Stimulated activated CD4-positive, alpha-beta T cell treated with anti-CD3 and anti-CD28 coated beads, TNF-alpha, amount 100 ng/mL, for 48 hours (primary cell): ENCODE measurements at places on chromosomes 3 and 15.

- DNase-seq = no peak
These were observed 34.8 kb downstream of the CHRD start for GRCh38 chr3:184414418-184415202.

GRCh38 chr15:32642667-32643435 lies 1.3 kb downstream of the SCG5 start:
- DNase-seq = no peak

DNA sequence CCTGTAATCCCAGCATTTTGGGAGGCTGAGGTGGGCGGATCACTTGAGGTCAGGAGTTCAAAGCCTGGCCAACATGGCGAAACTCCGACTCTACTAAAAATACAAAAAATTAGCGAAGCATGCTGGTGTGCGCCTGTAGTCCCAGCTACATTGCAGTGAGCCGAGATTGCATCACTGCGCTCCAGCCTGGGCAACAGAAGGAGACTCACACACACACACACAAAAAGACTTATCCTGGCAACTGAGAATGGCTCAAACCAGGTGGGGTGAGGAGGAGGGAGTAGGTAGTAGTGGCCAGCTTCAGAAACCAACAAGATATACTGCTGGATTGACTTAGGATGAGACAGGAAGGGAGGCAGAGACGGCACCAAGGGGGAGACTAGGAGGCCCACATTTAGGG lies 53.4 kb upstream of the APEH start:
- DNase-seq = no peak

GRCh38 chr15:27965546-27965945 lies 133.6 kb downstream of the OCA2 start:
- no peak for DNase-seq

DNA sequence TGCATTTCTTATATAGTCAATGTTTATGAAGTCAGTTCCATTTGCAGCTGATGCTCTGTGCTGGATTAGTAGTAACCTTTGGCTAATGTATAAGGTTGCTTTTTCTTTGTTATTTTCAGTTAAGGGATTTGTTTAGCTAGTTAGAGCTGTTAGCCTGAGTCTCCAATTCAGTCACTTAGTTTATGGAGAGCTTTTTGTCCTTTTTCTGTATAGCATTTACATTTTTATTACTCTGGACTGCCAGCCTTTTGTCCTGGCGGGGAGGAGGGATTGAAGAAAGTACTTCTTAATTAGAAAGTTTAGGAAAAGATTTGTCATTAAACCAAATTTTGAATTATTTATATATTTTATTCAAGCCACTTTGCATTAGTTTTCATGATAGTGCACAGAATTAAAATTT lies 52.0 kb downstream of the DNAJC13 start:
- no peak for DNase-seq

DNA sequence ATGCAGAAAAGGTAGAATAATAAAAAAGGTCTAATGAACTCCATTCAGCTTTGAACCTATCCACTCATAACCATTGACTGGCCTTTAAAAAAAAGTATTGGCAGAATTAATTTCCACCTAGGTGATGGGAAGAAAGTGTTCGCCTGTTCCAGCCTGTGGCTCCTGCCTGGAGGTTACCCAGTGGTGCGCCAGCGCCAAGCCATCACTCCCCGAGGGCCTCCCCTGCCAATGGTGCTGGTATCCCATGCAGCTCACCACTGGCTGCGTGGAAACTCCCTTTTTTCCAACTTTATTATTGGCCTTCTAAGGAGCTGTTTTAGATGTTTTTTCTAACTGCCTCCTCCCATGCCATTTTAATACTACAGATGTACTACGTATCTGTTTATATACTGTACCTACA lies 29.4 kb downstream of the NIPA2 start:
- no peak for DNase-seq

DNA sequence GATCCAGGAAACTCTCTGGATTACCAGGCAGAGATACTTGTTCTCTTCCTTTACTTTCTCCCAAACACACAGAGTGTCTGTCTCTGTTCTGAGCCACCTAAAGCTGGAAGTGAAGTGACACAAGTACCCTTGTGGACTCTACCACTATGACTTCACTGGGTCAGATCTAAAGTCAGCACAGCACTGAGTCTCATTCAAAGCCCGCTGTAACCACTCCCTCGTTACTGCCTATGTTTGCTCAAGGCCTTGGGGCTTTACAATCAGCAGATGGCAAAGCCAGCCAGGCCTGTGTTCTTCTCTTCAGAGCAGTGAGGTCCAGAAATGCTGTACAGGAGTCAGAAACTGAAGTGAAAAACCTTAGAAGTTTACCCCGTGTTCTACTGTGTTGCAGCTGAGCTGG lies 588.3 kb upstream of the SEMA6D start:
- DNase-seq = no peak

- DNase-seq = no peak
These were observed 14.4 kb downstream of the ARHGEF3 start for GRCh38 chr3:56787258-56787775.

DNA sequence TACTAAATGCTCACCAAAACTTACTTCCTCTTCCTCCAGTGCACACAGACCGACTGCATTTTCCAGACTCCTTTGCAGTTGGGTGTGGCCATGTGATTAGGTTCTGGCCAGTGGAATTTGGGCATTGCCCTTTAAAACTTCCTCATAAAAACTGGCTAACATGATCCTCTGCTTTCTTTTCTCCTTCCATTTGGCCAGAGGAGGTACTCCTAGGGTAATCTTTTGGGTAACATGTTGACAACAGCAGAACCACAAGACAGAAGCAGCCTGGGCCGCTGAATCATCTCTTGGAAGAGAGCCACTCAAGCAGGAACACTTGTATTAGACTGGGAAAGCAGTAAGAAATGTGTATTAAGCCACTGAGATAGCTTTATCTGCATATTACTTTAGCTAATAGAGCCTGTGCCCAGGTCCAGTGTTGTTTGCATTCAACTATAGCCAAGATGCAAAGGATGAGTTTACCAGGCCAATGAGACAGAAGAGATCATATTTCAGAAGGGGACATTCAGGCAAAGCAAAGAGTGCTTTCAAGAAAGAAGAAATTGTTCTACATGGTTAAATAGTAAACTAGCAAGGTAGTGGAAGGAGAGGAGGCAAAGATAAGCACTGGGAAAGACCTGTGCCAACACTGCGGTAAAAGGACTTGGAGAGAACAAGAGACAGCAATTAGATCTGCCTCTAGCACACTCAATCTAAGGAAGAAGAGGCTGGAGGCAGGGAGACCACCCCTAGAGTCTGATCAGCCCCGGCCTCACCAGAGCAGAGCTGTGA lies 79.8 kb downstream of the PLCH1 start:
- no peak for DNase-seq

GRCh38 chr3:184336547-184337398 lies 627 bp upstream of the FAM131A start:
- no peak for DNase-seq

DNA sequence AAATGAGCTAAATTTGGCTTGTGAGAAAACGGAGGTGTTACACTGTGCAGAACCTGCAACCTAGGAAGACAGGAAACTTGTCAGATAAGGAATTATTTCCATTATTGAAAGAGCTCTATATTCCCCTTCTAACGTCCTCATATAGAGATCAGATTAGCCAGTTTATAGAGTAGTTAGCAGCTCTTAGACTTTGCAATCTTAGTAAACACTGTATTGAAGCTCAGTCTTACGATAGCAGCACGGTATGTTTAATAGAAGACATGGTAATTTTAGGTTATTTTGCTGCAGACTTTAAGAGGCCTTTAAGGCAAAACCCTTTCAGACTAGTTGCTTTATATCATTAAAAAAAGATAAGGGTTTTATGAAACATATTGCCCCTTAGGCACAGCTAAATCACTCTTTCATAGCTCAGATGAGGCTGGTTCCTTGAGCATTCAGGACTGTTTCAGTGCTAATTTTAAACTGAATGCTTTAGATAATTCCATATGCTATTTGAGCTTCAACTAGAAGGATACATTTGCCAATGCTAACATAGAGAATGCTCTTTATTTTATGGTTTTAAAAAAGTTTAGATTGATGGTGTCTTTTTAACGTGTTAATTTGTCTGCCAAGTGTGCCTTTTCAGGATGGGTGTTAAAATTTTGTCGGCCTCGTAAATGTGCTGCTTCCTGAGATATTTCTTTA lies 234.3 kb downstream of the PYDC2 start:
- DNase-seq = no peak

DNA sequence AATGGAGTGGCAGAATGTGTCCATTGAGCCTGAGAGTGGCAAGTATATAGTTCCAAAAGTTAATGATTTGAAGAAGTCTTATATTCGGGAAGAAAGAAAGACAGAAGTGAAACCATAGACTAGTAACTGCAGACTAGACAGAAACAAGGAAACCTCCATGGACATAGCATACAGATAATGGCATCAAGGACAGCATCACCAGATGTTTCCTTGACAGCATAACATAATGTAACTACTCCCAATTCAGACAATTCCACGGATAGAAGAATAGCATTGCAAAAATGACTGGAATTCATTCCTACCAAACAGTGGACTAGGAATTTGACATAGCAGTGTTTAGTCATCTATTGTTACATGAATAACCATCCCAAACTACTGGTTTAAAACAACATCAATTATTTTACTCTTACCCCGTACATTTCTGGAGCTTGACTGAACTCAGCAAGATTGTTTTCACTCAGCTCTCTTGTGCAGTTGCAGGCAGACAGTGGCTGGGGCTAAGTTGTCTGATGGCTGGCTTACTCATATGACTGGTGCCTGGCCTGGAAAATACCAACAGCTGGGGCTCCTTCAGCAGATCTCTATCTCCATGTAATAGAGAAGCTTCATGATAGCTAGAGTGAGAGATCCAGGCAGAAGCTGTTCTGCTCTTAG lies 109.7 kb upstream of the GADL1 start:
- no peak for DNase-seq

DNA sequence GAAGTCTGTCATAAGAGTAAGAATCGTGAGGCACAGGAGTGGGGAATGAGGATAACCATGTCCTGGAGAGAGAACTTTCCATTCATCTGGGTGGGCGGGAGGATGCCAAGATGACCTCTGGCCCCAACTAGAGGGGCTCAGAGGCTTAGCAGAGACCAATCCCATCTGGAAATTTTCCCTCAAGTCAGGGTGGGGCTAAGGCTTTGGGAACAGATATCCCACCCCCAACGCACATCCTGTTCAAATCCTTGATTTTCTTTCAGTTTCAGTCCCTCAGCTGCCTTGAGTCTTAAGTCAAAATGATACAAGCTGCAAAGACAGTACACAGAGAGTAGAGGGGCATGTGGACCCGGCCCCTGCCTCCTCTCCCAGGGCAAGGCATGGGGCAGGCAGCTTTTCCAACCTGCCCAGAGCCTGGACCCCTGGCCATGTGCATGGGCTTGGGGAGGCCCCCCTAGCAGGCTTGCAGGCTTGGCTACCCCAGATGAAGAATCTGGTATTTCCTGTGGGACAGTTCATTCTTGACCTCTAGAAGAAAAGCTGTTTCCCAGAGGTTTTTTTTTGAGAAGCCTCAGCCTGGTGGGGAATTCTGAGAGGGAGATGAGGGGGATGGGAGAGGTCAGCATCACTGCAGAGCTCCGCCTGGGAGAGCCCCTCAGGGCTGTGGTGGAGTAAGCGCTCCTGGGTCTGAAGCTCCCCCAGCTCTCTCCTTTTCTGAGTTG lies 109.7 kb upstream of the HACD2 start:
- DNase-seq = no peak

DNA sequence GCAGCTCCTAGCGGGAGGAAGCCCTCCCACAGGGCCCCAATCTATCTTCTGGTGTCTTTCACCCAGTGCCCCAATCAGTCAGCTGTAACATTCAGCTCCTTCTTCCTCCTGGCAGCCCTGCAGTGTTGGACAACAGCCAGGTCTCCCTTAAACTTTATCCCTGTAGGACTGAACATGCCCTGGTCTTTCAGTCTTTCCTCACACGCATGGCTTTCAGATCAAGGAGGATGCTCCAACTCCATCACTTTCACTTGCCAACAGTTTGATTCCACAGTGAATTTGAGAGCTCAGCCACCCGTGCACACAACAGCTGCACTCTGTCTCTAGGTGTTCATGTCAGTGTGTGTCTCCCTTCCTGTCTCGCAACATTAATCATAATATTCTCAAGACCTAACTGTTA lies 28.5 kb upstream of the LRRC34 start:
- DNase-seq = no peak

- no peak for DNase-seq
These were observed 21.2 kb downstream of the GABRA5 start for GRCh38 chr15:26887926-26888666.

- no peak for DNase-seq
These were observed 101.1 kb downstream of the RYR3 start for GRCh38 chr15:33411596-33412540.

- no peak for DNase-seq
These were observed 586.9 kb upstream of the DPPA4 start for GRCh38 chr3:109924196-109924595.

DNA sequence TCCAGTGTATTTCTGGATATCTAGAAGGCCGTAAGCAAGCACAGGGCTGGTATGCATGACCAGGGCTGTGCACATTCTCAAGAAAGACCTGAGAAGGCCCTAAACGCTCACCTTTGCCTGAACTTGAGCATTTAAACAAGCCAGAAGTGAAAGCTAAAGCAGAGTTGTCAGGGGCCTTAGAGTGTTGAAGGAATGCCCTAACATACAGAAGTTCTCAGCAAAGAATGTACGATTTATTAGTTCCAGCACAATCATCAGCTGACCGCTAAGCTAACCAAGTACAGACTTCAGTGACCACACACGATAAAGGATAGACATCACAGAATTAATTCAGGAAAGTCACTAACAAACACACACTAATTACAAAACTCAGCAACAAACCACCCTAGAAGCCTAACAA lies 8.7 kb downstream of the HLTF start:
- DNase-seq = no peak

GRCh38 chr3:37913522-37913921 lies 51.8 kb downstream of the CTDSPL start:
- no peak for DNase-seq

DNA sequence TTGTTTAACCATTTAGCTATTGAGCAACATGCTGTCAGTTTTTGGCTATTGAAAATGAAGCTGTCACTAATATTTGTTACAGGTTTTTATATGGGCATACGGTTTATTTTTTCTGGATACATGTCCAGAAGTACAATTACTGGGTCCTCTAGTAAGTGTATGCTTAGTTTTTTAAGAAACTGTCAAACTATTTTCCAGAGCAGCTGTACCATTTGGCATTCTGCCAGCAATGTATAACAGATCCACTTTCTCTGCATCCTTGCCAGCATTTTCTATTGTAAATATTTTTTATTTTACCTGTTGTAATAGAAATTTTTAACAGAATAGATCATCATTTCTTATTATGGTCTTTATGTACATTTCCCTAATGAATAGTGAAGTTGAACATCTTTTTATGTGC lies 658.8 kb downstream of the EDEM1 start:
- DNase-seq = no peak

DNA sequence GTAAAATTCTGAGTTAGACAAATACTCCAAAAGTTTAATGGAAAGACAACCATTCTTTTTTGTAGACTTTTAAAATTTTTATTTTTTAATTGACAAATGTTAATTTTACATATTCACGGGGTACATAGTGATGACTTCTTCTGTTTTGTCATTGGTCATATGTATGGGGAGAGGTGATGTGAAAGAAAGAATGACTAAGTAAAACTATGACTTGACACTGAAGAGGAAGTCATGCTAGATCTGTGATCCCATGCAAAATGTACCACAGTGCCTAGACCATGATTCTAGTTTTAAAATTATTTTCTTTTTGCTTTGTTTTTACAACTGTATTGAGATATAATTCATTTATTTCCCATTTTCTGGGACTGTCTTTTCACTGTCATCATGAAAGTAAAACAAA lies 281.6 kb downstream of the MBNL1 start:
- no peak for DNase-seq

GRCh38 chr15:35596285-35596684 lies 50.3 kb upstream of the DPH6 start:
- DNase-seq = no peak

GRCh38 chr3:74469151-74469550 lies 145.3 kb downstream of the CNTN3 start:
- DNase-seq = no peak

- DNase-seq = no peak
These were observed 24.4 kb downstream of the AVEN start for GRCh38 chr15:34014556-34014955.
